ENCODE measurements at places on chromosomes 7 and 10. TPM values are rescaled to one million over a fixed set of nuclear protein-coding genes. Genes with fewer than 3 reads are reported as not detected.

Gene TMEM273
- total RNA-seq: 48.0 TPM

Gene C10orf62
- not detected for total RNA-seq

Gene VWA2
- total RNA-seq: not detected

Gene MOGAT3
- total RNA-seq: not detected

Gene FAM241B
- total RNA-seq: not detected

Gene ADRA2A
- 13.9 TPM for total RNA-seq

Gene RPEL1
- total RNA-seq: not detected

Gene LEP
- 206 TPM for total RNA-seq

Gene MYO1G
- 4.2 TPM for total RNA-seq

Gene DNAH11
- total RNA-seq: 0.16 TPM

Gene OR2A5
- not detected for total RNA-seq

Gene AMZ1
- total RNA-seq: 0.22 TPM

Gene TMEM178B
- total RNA-seq: 0.49 TPM

Gene DRGX
- not detected for total RNA-seq

Gene TMEM196
- not detected for total RNA-seq

Gene GTPBP10
- 33.4 TPM for total RNA-seq

Gene TMEM236
- total RNA-seq: 3.2 TPM

Gene PRRT4
- total RNA-seq: 0.65 TPM
